NCI-H187 treated with DMSO at 0.1 percent for 48 hours (cell line): ENCODE measurements at places on chromosomes 11 and 22.

GRCh38 chr22:49514641-49515040, 313.0 kb downstream of the BRD1 start:
- DNase-seq, result no peak

DNA sequence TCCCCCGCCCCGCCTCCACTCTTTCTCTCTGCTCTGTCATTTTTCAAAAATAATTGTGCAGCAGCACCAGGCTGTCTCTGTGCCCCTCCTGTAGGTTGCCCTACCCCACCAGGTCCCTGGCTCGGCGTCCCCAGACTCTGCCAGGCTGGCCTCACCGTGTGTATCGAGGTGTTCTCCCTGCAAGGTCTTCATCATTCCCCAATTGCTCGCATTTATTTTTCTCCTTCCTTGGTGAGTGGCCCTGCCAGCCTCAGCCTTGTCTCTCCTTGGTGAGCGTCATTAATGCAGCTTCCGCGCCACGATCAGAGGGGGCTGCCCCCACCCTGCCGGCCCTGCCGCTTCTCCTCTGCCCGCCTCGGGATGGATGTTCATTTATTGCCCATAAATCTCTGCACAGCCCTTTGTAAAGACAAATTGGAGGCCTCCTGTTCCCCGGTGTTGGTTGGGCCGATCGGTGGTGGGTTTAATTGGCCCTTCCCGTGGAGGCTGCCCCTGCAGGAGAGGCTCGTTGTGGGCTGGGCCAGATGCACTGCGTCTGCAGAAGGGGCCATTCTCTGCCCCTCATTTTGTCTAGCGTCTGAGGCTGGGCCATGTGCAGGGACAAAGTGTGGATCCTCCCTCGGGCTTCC, 33.2 kb downstream of the RTN4R start:
- no peak for DNase-seq

DNA sequence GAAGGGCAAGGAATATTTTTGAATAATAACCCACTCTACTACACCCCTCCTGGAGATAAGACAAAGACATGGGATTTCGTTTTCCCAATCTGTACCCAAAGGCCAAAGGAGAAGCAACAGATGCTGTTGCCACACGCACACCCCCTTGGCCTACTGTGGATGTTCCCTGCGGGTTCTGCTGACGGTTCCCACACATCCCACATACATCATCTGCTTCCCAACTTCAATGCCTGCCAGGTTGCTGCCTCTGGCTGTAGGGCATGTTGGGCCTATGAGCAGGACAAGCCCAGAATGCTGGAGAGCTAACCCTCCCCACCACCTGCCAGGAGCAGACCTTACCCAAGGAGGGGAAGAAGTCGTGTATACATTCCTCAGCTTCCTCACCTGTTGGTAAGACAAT, 13.6 kb upstream of the RBFOX2 start:
- no peak for DNase-seq

DNA sequence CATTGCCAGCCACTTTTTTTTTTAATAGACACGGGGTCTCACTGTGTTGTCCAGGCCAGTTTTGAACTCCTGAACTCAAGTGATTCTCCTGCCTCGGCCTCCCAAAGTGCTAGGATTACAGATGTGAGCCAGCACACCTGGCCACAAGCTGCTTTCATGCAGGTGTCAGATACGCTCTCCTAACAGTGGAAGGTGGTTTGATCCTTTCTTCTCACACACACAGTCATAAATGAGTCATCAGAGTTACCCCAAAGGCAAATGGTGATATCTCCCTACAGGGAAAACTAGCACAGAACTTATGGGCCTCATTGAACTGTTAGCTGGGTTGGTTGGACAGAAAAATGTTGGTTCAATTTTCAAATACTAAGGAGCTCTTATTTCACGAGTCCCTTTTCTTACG, 38.2 kb upstream of the UBASH3B start:
- no peak for DNase-seq

DNA sequence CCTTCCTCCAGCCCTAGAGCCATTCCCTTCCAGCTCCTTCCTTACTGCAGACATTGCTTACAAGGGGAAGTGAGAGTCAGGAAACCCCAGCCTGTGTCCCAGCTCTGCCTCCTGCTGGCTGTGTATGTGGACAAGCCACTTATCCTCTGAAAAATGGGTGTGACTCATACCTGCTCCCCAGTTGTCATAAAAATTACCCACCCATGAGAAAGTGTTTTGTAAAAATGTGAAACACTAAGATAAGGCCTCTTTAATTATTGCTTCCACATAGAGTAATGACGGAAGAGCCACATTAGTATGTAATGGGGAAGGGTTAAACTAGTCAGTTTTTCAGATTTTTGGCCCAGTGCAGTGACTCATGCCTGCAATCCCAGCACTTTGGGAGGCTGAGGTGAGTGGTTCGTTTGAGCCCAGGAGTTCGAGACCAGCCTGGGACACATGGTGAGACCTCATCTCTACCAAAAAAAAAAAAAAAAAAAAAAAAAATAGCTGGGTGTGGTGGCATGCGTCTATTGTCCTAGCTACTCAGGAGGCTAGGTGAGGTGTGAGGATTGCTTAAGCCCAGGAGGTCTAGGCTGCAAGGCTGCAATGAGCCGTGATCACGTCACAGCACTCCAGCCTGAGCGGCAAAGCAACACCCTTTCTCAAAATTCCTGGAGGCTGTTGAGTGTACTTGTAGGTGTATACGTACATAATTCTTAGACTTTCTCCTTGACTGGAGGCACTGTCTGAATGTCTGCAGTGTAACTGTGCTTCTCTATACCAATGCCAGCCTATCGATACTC, 84.9 kb downstream of the CTTN start:
- no peak for DNase-seq

DNA sequence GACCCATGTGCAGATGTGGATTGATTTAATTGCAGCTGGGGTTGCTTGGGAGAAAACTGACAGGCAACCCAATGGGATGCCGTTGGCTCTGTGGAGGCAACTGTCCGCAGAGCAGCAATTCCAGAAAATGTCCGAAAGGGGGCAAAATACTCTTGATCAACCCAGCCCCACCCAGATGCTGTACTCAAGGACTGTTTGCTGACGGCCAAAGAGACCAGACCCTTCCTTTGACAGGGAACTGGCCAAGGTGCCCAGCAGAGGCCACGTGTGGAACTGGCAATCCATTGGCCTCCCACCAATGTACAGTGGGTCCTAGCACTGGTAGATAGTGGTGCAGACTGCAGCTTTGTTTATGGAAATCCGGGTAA, 29.7 kb upstream of the KCNA4 start:
- no peak for DNase-seq

DNA sequence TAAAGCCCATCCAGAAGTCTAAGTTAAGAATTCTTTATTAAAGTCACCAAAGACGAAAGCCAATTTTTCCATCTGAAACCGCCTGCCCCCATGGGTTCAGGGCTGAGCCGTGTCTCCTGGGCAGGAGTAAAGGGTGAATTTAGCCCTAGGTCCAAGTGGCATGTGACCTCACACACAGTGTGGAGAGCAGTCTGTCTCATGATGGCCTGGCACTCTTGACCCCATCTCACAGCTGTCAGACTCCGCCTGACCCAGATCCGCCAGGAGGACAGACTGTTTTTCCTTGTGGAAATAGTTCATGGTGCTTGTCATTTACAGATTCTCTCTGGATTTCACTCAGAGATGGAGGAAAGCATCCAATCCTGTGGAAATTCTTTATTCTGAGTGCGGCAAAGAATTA, 109.7 kb downstream of the GALNT18 start:
- no peak for DNase-seq

DNA sequence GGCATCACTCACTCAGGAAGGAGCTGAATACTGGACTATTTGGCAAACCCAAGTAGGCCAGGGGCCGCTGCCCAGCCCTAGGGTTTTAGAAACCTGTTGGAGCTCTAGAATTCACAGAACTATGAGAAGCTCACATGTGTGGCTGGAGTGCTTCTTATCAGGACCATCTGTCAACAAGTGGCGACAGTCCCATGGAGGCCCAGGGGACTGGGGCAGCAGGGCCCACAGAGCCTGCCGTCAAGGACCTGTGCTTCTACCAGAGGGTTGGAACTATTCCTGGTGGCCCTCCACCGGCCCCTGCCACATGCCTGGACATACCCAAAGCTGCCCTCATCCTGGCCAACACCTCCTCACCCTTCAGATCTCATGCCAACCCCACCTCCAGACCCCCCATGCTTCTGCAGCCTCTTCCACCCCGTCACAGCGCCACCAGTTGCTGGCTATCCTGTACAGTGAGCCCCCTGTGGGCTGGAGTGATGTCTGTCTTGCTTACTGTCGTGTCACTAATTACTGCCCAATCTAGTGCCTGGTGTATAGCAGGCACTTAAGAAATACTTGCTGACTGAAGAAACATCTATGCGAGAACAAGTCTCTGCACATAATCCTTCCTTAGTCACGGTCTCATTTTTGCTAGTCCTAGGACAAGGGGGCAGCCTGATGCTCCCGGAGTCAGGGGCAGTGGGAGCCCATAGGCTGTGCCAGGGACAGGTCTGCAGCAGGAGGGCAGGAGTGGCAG, 27.2 kb upstream of the RASL10A start:
- DNase-seq, result no peak

DNA sequence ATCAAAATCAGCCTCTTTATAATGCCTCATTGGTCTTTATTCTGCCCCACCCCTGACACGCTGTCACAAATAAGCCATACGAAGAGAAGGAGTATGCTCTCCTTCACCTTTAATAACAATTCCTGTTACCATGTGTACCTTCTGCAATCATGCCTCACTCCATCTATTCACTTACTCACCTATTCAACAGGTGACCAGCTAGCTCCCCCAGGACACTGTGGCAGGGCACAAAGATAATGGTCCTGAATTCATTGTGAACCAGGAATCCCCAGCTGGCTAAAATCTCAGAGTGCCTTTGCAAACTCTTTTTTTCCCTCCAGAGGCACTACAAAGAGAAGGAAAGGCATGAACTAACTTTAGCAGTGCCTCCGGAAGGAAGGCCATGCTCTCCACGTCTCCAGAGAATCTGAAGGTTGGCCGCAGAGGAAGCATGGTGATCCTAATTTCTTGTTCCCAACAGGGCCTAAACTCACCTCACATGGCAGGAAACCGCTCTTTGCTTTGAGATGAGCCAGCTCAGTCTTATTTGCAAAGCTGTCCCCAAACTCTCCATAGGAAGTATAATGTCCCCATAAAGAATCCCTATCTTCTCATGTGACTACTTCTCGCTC, 590.3 kb downstream of the BUD13 start:
- no peak for DNase-seq

DNA sequence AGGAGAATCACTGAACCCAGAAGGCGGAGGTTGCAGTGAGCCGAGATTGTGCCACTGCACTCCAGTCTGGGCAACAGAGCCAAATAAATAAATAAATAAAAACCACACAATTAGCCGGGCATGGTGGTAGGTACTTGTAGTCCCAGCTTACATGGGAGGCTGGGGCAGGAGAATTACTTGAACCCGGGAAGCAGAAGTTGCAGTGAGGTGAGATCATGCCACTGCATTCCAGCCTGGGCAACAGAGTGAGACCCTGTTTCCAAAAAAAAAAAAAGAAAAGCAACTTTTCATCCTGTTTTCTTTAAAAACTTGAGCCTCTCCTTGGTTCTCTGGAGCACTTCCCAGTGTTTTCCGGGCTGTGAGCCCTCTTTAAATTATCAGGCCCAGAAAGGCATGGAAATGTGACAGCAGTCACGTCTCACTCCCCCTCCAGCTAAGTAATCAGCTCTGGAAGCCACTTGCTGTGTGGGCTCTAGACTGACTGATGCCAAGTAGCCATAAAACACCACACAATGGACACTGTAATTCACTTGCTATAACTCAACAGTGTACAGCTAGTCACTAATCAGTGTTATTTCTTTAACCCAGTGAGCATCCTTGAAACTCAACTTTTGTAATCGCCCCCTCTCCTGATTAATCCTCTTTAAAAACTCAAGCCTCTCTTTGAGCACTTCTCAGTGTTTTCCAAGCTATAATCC, 13.0 kb upstream of the MCHR1 start:
- DNase-seq, result no peak

- DNase-seq, result no peak
Observed at GRCh38 chr11:34667810-34668582, 47.1 kb downstream of the EHF start.

DNA sequence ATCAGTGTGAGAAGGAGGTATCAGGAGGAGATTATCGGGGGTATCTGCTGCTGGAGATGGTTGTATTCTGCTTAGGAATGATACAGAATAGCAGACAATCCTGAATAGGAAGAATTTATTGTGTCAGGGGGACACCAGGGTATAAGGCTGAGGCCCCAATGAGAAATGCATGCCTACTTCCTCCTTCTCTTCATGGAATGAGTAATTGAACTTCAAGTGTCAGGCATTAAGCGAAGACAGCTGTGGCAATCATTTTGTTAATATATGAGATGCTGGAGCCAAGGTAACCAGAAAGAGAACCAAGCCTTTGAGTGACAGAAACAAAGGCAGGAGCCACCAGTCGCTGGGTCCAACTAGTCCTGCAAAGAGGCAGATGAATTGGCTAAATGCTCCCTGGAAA, 49.1 kb downstream of the KIRREL3 start:
- no peak for DNase-seq

- no peak for DNase-seq
Observed at GRCh38 chr11:123083623-123084029, 21.7 kb upstream of the HSPA8 start.

DNA sequence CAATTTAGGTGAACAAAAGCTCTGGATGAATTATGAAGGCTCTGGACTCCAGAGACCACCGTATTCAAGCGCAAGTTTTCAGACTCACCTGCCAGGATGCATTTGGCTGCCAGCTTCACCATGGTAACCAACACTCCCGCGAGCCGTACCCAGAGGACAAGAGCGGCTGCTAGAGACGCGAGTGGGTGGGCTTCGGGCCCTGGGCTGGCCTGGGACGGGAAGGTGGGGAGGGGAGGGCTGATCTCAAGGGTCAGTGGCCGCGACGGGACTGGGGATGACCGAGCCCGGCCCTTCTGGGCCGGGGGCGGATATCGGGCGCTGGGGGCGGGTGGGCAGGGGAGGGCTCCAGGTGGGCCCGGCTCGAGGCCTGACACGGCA, 344 bp downstream of the IFT27 start:
- no peak for DNase-seq

- DNase-seq, result no peak
Observed at GRCh38 chr11:127412722-127413380, 412.3 kb upstream of the KIRREL3 start.

GRCh38 chr11:87628026-87628580, 547.1 kb downstream of the RAB38 start:
- no peak for DNase-seq

DNA sequence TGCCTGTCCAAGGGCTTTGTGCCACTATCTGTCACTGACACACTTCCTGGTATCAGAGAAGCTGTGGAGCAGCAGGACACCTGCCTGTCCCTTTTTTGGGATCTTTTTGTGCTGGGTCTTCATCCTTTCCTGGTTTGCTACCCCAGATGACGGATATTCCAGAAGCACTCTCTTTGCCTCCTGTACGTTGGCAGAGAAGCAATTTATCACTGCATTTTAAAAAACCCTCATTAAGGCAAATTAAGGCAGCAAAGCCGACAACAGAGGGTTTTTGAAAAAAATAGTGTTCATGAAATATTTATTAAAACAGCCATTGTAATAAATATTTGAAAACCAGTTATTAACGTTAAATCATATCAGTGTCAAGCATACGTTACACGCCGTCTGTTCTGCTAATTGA, 209.6 kb upstream of the NTM start:
- DNase-seq, result no peak
